Activated CD4-positive, alpha-beta T cell treated with anti-CD3 and anti-CD28 coated beads, Interleukin-2, amount 10 ng/mL, durations not matched to agents 24 days and 14 days (primary cell): ENCODE measurements at places on chromosomes 5 and 9. TPM values are rescaled to one million over a fixed set of nuclear protein-coding genes. Genes with fewer than 3 reads are reported as not detected.

FOXD4L3 gene
- not detected in 2 replicates for total RNA-seq

FAM221B gene
- total RNA-seq = not detected in 2 replicates

AK8 gene
- total RNA-seq = 0.33 TPM in 1 of 2 replicates, not detected in the other

PCDHA8 gene
- total RNA-seq = not detected in 2 replicates

PFN3 gene
- not detected in 2 replicates for total RNA-seq

HIGD2A gene
- total RNA-seq = 96.4 and 104 TPM in 2 replicates

FOXD4L5 gene
- total RNA-seq = 0.17 TPM in 1 of 2 replicates, not detected in the other

FOXD1 gene
- 0.09 and 0.14 TPM in 2 replicates for total RNA-seq

ENTPD2 gene
- 0.21 TPM in 1 of 2 replicates, not detected in the other for total RNA-seq

DIPK1B gene
- total RNA-seq = 1.1 and 1.5 TPM in 2 replicates

FOXI1 gene
- total RNA-seq = 0.09 TPM in 1 of 2 replicates, not detected in the other

SHISAL2B gene
- total RNA-seq = not detected in 2 replicates

IL31RA gene
- total RNA-seq = 0.63 and 0.92 TPM in 2 replicates

IFNA8 gene
- total RNA-seq = not detected in 2 replicates

CTSV gene
- 0.45 and 0.51 TPM in 2 replicates for total RNA-seq

SPAG8 gene
- 0.21 and 0.52 TPM in 2 replicates for total RNA-seq

TAS2R1 gene
- not detected in 2 replicates for total RNA-seq

GCNT4 gene
- total RNA-seq = 0.52 and 0.70 TPM in 2 replicates

SPINK6 gene
- total RNA-seq = not detected in 2 replicates

FABP6 gene
- not detected in 2 replicates for total RNA-seq

FBXO10 gene
- 1.9 and 2.7 TPM in 2 replicates for total RNA-seq

AHRR gene
- 25.8 and 26.0 TPM in 2 replicates for total RNA-seq

SOX30 gene
- total RNA-seq = 0.19 TPM in 1 of 2 replicates, not detected in the other

RAB14 gene
- 61.4 and 65.1 TPM in 2 replicates for total RNA-seq

PCDHA1 gene
- total RNA-seq = not detected in 2 replicates

SLC2A6 gene
- total RNA-seq = 3.2 and 4.0 TPM in 2 replicates

PCDHGB2 gene
- 0.63 and 0.97 TPM in 2 replicates for total RNA-seq

FBLL1 gene
- not detected in 2 replicates for total RNA-seq

ANKRD31 gene
- 0.33 and 0.47 TPM in 2 replicates for total RNA-seq

TRPM6 gene
- total RNA-seq = 0.05 TPM in 1 of 2 replicates, not detected in the other

TMEM174 gene
- total RNA-seq = not detected in 2 replicates
